Fibroblast of lung (primary cell): ENCODE measurements at places on chromosomes 5 and 9.

- no peak overlapping the region for H3K4me3 ChIP-seq
- no peaks in the 10 kb centered on the region for H3K4me1 ChIP-seq
- peak; percentile 80 for DNase-seq
- no peaks in the 10 kb centered on the region for H3K27me3 ChIP-seq
These were observed 243.8 kb upstream of the ZNF462 start for GRCh38 chr9:106619211-106619610.

- H3K27ac ChIP-seq, result no peak overlapping the region
- no peaks in the 10 kb centered on the region for H3K4me1 ChIP-seq
- no peaks in the 10 kb centered on the region for H3K36me3 ChIP-seq
- H3K4me3 ChIP-seq, result no peak overlapping the region
- H3K27me3 ChIP-seq, result no peaks in the 10 kb centered on the region
- DNase-seq, result peak; percentile 61
These were observed 772.7 kb downstream of the SEMA5A start for GRCh38 chr5:8773046-8773615.

- DNase-seq, result no peak
- no peaks in the 10 kb centered on the region for H3K4me1 ChIP-seq
- no peaks in the 10 kb centered on the region for H3K36me3 ChIP-seq
These were observed 592.4 kb downstream of the KIF4B start for GRCh38 chr5:155605920-155606319.

DNA sequence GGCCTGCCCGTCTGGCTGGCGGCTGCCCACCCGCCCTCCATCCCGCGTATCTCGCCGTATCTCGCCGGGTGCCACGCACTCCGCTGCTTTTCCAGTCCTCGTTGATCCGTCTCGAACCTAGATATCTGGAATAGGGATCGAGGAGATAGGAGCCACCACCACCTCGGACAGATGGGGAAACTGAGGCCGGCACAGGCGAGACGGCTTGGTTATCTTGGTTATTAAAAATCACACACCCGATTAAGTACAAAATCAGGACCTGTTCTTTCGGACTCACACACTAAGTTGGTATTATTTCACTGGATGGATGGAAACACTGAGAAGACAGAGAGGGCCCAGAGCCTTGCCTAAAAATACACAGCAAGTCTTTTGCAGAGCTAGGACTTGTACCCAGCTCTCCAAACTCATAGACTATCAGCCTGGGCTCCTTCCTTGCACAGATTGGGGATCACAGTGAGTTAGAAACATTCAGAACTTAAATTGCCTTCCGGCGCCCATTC, 678 bp downstream of the SLC26A2 start:
- H3K4me3 ChIP-seq, result peak overlapping the region; percentile 84
- no peaks in the 10 kb centered on the region for H3K27me3 ChIP-seq
- no peaks in the 10 kb centered on the region for H3K36me3 ChIP-seq
- no peak for DNase-seq
- H3K4me1 ChIP-seq, result peaks cover 5% of the 10 kb centered on the region

DNA sequence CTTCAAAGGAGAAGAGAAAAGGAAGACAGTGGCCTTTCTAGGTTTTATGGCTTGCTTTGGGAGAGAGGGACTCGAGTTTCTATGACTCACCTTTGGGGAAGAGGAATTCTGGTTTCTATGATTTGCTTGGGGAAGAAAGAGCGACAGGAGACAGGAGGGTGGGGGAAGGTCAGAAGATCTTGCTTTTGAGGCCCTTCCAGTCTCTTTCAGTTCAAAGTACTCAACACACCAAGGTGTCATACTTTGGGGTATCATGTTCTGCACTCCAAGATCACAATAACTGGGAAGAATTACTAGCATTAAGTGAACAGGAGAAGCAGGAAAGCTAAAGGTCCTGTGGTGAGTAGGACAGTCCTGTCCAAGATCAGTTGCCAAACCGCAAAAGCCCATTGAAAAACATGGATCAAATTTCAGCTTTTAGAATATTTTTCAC, 324.5 kb downstream of the ARHGEF28 start:
- no peaks in the 10 kb centered on the region for H3K36me3 ChIP-seq
- no peak overlapping the region for H3K4me3 ChIP-seq
- peaks cover 5% of the 10 kb centered on the region for H3K4me1 ChIP-seq
- DNase-seq, result peak; percentile 43
- no peaks in the 10 kb centered on the region for H3K27me3 ChIP-seq

DNA sequence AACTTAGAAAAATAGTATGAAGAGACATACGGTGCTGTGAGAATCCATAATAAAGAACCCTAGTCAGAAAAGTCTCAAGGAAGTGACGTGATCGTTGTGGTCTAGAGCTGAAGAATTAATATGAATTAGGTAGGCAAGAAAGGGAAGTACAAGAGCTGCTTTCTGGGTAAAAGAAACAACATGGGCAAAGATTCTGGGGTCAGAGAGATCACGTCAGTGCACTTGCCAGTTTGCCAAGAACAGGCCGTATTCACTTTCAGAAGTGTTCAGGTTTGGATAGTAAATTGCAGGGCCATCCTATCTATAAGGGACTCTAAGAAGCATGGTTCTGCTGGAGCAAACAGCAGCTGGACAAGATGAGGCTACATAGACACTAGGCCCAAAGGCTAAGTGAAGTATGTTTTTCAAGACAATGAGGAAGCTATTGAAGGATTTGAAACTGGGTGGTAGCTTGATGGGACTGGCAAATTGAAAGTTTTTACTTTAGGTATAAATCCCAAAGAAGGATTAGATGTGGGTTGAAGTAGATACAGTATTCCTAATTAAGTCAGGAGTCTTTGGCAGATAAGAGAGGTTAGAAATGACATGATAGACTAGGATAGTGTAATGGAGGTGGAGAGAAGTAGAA, 4.8 kb upstream of the CHD1 start:
- no peaks in the 10 kb centered on the region for H3K4me1 ChIP-seq
- H3K27ac ChIP-seq, result no peak overlapping the region
- no peak overlapping the region for H3K4me3 ChIP-seq

GRCh38 chr9:1353291-1353690, 303.1 kb downstream of the DMRT2 start:
- no peaks in the 10 kb centered on the region for H3K36me3 ChIP-seq
- DNase-seq, result no peak
- H3K4me1 ChIP-seq, result no peaks in the 10 kb centered on the region
- no peak overlapping the region for H3K27ac ChIP-seq

GRCh38 chr5:38456657-38457399, 99.6 kb downstream of the LIFR start:
- no peak overlapping the region for H3K4me3 ChIP-seq
- H3K27me3 ChIP-seq, result no peaks in the 10 kb centered on the region
- no peak for DNase-seq
- H3K27ac ChIP-seq, result no peak overlapping the region
- H3K36me3 ChIP-seq, result no peaks in the 10 kb centered on the region
